ENCODE measurements at places on chromosomes 1 and 21.

GRCh38 chr1:41355356-41355755 lies 5.9 kb upstream of the FOXO6 start:
- no peak for DNase-seq

GRCh38 chr1:43743206-43743605 lies 35.9 kb downstream of the ST3GAL3 start:
- no peak for DNase-seq

GRCh38 chr1:36176106-36176949 lies 20.4 kb downstream of the MAP7D1 start:
- DNase-seq: no peak

DNA sequence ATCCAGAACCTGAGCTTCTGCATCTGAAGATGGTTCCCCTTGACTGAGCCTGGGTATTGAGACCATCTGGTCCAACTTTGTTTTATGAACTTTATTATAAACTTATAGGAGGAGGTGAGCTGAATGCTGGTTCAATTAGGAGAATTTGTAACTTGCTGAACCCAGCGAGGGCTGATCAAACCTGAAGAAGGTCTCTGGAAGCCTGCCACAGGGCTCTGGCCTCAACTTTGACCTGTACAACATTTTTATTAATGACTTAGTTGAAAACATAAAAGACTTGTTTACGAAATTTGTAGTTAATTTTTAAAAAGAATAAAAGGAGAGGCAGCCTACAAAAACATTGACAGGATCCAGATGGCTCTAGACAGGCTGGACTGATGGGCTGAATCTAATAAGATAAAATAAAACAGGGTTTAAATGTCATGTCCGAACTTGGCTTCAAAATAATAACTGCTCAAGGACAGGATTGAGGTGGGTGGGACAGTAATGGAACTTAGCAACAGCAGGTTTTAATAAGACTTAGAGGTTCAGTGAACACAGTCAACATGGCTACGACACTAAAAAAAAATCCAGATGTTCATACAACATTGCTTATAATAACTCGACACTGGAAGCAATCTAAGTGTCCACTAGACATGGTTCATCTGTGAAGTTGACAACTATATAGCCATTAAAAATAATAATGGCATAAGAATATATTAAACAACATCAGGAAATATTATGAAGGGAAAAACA lies 53.4 kb upstream of the GJB5 start:
- no peak for DNase-seq

DNA sequence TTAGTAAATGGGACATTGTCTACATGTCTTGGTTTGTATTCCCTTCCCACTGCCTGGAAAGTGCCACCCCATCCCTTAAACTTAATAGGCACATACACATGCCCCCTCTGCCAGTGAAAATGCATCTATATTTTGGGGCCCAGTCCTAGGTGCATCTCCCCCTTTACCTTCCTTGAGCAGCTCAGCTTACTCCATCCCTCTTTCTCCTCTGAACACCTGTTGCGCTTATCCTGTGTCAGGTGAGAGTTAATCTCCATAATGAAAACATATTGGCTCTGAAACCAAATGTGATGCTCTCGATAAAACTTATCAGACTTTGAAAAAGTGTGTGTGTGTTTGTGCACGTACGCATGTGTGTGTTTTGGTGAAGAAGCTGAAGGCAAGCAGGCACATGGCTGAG lies 15.4 kb upstream of the SUCO start:
- DNase-seq: no peak

DNA sequence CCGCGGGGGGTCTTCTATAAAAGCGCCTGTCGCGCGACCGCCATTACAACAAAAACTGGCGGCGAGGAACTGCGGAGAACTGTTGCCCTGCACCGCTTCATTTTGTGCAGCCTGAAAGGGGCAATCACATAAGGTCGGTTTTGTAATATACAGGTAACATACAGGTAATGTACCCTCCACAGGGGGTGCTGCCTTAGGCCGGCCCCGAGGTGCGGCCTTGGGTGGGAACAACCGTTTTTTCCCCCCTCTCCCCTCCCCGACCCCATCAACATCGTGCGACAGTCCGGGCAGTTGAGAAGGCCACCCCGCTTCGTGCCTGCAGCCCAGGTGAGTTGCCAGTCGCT lies at the start of gene BRDT:
BRDT (plus strand) TSS at position 46 of the 344 bp plus-strand sequence. CDS start 13,354 bp downstream, outside the sequence.
- no peak for DNase-seq

DNA sequence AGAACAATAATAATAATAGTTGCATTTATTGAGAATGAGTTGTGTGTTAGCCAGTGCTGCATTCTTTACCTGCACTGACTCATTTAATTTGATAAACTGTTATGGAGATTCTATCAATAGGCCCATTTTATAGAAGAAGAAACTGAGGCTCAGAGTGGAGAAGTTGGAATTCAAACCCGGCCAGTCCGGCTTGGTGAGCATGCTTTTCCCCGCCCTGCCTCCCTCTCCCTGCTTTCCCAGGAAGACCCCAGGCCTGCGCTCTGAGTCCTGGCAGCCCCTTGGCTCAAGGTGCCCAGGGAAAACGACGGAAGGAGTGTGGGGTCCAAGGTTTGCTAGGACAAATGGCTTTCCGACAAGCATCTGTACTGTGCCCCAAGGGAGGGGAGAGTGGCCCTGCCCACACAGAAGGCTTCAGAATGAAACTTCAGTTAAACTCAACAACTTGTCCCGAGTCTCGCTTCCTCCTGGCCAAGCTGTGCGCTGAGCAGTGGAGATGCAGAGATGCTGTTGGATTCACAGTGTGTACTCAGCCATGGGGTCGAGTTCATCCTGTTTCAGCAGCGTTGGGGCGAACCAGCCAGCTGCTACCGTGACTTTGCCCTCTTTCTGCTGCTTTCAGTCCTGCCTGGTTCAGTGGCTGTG lies 23.3 kb upstream of the PADI6 start:
- no peak for DNase-seq
